Right hindlimb (tissue), 1 donor: ENCODE measurements at places on chromosomes 16 and 17.

DNA sequence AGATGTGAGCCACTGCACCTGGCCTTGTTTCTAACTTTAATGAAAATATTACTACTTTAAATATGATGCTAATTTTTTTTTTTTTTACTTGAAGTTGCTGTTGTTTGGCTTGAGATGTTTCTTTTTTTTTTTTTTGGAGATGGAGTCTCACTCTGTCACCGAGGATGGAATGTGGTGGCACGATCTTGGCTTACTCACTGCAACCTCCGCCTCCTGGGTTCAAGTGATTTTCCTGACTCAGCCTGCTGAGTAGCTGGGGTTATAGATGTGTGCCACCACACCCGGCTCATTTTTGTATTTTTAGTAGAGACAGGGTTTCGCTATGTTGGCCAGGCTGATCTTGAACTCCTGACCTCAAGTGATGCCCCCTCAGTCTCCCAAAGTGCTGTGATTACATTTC lies 23.6 kb downstream of the IGSF6 start:
- no peak for DNase-seq

GRCh38 chr16:77591347-77591746 lies 131.0 kb upstream of the NUDT7 start:
- no peak for DNase-seq

- DNase-seq: no peak
Measured at GRCh38 chr17:39916918-39917317, 1.5 kb downstream of the GSDMB start.

GRCh38 chr17:50114849-50115357 lies 15.1 kb downstream of the SAMD14 start:
- DNase-seq: no peak

GRCh38 chr16:2174396-2175131 lies 19.0 kb downstream of the TRAF7 start:
- no peak for DNase-seq

GRCh38 chr17:82101767-82102679 lies 4.0 kb upstream of the FASN start:
- no peak for DNase-seq

- peak; percentile 43 for DNase-seq
Measured at GRCh38 chr17:1643293-1643998, 2.1 kb downstream of the SCARF1 start.

- DNase-seq: no peak
Measured at GRCh38 chr17:17022456-17022855, 19.8 kb upstream of the MPRIP start.

DNA sequence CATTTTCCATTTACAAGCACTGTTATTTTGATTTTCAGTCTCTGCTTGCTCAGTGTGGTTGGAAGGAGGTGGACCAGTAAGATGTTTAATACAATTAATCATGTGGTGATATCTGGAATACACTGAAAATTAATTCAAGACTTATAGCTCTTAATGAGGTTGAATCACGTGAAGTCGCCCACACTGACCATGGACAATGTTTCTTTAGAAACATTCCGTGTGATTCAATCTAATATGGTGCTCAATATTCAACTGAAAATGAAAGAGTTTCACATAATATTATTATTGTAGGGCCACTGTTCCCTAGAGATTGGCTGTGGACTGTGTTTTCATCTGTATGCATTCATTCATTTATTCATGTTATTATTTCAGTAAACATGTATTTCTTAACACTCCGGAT lies 45.2 kb upstream of the MAF start:
- no peak for DNase-seq

GRCh38 chr16:166375-167121 lies 770 bp downstream of the HBM start:
- DNase-seq: no peak

GRCh38 chr17:58373003-58373402 lies 21.0 kb upstream of the SUPT4H1 start:
- no peak for DNase-seq

DNA sequence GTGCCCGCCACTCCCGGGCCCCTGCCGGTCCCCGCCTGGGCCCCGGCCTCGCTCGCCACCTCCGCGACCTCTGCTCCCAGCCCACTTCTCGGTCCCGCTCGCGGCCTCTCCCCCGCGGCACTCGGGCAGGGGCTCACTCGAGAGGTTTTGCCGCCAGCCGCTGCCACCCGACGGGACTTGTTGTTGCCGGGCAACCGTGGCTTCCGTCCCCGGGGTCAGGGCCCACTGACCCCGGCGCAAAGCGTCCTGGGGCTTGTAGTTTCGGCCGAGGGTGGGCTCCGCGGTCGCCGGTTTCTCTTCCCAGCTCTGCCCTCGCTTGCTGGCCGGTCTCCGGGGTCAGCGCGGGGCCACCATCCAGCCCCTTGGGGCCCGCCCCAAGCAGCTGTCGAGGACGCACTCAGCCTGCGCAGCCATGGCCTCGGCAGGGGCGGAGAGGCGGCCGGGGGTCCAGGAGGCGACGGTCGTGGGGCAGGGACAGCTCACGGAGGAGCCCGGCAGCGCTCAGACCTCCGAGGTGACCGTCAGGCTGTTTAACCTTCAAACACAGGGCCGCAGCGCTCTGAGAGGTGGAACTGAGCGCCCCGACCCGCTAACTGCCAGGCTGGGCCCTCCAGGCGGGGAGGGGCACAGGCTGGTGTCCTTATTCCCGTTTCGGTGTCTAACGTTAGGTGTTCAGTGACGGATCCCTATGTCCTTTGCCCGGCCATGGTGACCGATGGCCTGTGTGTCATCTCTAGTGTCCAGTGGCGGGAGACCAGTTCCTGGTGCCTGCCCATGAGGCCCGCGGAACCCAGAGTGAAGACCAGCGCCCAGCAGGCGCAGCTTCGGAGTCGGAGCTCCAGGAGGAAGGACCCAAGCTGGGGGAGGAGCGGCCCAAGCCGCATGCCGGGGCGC lies at the start of the genes C16orf86 and ENKD1:
C16orf86 (plus strand) TSS at position 256 of the 894 bp plus-strand sequence; CDS start at position 413, 157 bp downstream.
ENKD1 (minus strand) TSS at position 192 of the 894 bp plus-strand sequence. CDS start 308 bp downstream, outside the sequence.
- DNase-seq: peak; percentile 90

- peak; percentile 75 for DNase-seq
Measured at GRCh38 chr16:68079626-68080344, 5.4 kb upstream of the NFATC3 start.

GRCh38 chr16:73166441-73166851 lies 118.5 kb upstream of the ZFHX3 start:
- DNase-seq: no peak

DNA sequence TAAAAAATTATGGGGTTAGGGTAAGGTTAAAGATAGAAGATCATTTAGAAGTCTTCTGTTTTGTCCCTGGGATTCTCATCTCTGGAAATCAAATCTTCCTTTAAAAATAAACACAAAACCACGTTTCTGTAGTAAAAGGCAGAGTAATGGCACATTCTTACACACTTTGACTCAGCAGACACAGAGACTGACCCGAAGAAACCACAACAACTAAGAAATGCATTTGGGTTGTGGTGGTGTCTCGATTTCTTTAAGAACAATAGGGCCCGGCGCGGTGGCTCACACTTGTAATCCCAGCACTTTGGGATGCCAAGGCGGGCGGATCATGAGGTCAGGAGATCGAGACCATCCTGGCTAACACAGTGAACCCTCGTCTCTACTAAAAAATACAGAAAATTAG lies 54.9 kb upstream of the MYH10 start:
- DNase-seq: no peak

DNA sequence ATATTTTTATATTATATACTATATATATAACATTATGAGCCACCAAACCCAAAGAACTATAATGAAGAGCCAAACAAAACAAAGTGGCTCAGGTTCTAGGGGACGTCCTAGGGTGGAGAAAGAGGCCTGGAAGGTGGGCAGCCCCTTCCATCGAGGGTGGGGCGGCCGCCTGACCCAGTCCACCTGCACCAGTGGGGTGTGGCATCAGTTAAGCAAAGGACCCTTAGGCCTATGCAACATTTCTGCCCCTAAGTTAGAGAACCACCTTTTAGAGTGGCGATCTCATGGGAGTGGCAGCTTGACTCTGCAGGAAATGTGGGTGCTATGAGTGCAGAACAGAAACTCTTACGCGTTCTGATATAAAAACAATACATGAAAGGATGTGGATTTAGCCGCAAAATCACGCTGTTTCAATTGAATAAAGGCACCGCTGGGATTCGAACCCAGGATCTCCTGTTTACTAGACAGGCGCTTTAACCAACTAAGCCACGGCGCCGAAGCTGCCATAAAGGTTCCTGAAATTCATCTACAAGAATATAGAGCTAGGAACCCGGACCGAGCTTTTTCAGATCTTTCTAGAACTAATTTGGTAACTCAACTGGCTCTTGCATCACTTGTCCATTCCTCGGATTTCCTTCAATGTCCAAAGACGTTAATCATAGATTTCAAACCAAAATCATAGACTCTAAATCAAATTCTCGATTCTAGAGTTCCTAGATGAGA lies 15.6 kb upstream of the AURKB start:
- peak; percentile 69 for DNase-seq

GRCh38 chr17:38753071-38753506 lies 548 bp downstream of the PSMB3 start:
- no peak for DNase-seq

- DNase-seq: no peak
Measured at GRCh38 chr16:24013864-24014645, 178.3 kb downstream of the PRKCB start.

- DNase-seq: no peak
Measured at GRCh38 chr17:76449126-76449525, 3.8 kb downstream of the UBE2O start.
